ENCODE measurements at places on chromosomes 7 and 10.
A peak's percentile ranks its signal among the peaks of the same experiment; 100 is the strongest.

- DNase-seq: no peak
These were observed 87.8 kb downstream of the TAF3 start for GRCh38 chr10:7906128-7906527.

DNA sequence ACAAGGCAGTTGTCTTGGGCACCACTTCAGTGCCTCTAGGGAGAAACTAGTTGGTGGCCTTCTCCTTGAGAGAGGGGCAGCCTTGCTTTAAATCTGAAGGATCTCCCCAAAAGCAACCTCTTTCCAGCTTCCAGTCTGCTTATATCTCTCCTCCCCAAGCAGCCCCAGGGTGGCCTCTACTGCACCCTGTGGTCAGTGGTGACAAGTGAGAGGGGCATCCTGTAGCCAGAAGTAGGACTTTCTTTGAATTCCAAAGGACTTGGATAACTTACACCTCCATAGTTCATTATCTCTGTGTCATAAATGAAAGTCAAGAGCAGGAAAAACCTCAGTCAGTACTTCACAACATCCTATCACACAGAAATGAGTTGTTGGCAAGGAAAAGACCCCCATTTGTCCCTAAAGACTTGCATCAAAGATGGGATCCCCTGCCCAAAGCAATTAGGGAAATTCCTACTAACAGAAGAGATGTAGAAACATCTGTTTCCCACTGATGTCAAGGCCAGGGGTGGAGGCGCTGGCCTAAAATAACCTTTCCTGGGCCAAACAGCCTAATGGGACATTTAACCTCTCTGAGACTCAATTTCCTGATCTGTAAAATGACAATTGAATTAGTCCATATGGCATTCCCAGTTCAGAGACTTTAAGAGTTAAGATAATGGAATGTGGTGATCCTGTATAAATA, 44.0 kb upstream of the ANKRD1 start:
- DNase-seq: peak; percentile 60

- no peak for DNase-seq
These were observed 27.8 kb downstream of the POU6F2 start for GRCh38 chr7:39005461-39005860.

DNA sequence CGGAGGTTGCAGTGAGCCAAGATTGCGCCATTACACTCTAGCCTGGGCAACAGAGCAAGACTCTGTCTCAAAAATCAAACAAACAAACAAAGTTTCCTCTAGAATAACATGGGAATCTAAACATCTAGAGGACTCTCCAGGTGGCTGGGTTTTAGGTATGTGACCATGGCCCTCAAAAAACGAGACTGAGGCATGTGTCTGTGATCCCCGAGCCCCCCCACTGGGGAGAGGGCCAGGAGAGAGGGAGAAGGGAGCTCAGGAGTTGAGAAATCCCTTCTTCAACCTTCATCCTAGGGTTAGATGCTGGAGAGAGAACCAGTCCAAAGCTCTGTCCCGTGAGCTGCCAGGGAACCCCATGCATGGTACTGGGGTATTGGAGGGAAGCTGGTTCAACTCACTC, 188.0 kb upstream of the LYZL2 start:
- DNase-seq: no peak

GRCh38 chr10:24209432-24209771, 464 bp downstream of the KIAA1217 start:
- no peak for DNase-seq
